Hepatic stellate cell (primary cell): ENCODE measurements at places on chromosomes 2 and 18.
A peak's percentile ranks its signal among the peaks of the same experiment; 100 is the strongest.

DNA sequence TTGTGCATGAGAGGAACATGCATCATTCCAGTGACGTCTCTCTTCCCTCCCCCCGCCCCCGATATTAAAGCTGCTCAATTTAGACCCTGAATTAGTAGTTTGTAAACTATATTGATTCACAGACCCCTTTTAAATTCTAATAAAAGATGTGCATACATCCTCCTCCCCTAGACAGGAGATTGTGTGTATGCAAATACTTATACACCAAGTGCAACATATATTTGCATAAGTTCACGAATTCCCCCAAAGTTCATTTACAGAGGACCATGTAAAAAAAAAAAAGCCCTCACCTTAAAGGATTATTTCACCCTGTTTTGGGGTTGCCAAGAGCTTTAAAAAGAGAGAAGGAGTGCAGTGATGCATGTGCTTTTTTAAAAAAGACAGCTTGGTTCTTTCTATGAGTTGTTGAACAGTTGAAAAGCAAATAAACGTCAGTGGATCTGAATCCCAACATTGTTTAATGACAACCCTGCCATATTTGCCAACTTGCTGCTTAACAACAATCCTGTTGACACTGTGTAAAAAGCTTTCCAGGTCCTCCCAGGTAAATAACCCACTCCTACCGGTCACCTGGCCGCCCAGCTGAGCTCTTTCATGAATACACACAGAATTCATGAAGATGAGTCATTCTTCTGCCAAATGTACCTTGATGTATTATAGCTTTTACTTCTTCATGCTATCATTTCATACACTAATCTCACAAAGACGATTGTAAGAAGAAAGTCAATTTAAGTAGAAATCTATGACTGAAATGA is 211.5 kb downstream of the IKZF2 start:
- DNase-seq = no peak

- no peak for DNase-seq
Measured at GRCh38 chr18:8501044-8501443, 108.2 kb upstream of the RAB12 start.

DNA sequence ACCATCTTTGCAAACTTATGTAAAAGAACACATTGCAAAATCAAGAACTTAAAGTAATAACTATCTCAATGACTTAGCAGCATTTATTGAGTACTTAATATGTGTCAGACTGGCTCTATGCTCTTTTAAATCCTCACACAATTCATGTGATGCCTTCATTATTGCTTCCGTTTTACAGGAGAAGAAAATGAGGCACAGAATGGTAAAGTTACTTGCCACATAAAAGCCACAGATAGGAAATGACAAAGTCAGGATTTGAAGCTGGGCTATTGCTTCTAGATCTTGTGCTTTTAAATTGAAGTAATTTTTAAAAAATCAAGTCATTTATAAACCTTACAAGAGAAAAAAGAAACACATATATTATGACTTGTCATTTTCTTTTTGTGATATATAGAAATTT is 174.2 kb downstream of the WDR7 start:
- DNase-seq = no peak

DNA sequence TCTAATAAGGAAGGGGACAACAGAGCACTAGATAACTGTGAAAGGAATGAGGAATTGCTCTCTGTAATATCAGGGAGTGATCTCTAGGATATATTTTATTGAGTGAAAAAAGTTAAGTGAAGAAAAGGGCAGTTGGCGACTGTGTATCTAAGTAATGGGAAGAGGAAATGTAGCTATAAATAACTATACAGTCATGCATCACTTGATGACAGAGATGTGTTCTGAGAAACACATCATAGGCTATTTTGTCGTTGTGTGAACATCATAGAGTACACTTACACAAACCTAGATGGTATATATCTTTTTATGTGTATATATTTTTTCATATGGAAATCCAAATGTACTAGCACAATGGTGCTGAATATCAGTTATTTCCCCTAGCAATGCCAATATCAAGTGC is 329.3 kb downstream of the TXNL1 start:
- no peak for DNase-seq

DNA sequence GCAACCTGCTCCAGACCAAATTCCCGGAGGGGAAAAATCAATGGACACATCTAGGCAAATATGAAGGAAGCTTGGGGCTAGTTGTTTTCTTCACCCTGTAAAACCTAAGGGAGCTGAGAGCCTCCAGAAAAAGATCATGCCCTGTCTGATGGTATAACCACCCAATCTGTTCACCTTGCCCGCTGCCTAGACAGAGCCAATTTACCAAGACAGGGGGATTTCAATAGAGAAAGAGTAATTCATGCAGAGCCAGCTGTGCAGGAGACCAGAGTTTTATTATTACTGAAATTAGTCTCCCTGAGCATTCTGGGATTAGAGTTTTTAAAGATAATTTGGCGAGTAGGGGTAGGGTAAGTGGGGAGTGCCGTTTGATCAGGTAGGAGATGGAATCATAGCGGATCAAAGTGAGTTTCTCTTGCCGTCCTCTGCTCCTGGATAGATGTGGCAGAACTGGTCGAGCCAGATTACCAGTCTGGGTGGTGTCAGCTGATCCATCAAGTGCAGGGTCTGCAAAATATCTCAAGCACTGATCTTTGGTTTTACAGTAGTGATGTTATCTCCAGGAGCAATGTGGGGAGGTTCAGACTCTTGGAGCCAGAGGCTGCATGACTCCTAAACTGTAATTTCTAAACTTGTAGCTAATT is 35.1 kb upstream of the B4GALT6 start:
- no peak for DNase-seq

DNA sequence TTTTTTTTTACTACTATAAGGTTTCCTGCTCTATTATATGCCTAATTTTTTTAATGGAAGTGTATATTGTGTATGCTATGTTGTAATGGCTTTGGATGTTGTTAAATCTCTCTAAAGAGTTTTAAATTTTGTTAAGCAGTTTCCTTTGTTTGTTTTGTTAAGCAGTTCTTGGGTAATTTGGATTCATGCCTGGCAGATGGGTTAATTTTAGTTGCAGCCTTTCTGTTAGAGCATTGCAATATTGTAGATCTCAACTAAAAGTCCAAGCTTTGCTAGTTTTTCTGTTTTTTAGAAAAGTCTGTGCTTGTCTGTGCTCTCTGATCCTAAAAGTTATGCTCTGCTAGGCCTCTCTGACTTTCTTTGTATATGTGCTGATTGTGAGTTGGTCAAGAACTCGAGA is 1229.0 kb upstream of the NRXN1 start:
- peak; percentile 4 for DNase-seq

- DNase-seq = no peak
Measured at GRCh38 chr2:10810202-10811161, 2.1 kb downstream of the PDIA6 start.

DNA sequence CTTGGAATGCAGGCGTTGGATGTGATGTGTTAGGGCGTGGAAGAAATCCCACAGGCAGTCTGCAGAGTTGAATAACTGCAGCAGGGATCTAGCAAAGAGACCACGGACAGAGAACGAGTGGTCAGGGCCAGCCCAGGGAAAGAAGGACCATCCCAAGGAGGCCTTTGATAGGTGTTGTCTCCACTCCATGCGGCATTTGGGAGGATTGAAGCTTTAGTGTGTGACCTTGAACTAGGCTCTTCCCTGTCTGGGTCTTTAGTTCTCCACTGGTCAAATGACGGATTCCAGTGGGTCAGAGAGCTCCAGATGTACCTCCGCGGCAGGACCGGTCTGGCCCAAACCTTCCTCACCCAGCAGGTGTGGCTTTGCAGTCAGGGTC is 18.4 kb downstream of the GREB1 start:
- no peak for DNase-seq

DNA sequence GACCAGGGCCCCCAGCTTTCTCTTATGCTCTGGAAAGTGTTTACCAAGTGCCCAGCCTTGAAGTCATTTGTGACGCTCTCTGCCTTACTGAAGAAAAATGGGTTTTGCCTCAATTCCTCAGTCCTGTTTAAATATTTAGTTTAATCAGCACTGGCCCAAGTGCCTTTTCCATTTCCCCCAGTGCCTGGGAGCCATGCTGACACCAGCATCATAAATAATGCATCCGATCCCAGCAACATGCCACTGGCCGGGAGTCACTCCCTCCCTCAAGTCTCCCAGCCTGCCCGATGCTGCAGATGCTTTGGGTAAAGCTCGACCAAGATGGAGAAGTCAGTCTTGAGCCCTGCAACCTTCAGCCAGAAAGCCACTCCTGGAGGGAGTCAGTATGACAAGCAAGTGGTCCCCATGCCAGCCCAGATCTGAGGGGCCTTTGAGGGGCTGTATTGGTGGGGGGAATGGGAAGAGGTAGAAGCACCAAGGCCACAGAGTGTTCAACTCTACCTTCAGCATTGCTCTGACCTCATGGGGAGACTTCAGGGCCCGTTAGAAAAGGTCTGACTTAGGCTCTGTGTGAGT is 12.0 kb upstream of the MTA3 start:
- no peak for DNase-seq

DNA sequence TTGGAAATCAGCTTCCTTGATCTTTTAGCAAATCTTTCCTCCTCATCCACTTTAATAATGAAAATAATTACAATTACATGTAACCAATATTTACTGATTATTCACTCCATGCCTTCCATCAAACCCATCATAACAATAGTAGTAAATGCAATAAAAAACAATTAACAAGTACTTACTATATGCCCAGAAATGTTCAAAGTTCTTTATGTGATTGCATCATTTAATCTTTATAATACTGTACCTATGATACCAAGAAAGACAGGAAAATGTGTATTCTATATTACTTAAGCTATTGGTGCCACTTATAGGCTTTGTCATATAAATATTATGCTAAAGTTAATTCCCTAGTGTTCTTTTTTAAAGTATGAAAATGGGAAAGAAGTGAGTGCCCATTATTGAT is 210.2 kb upstream of the PKDCC start:
- no peak for DNase-seq

- DNase-seq = no peak
Measured at GRCh38 chr2:30456106-30456505, 9.1 kb downstream of the LCLAT1 start.

GRCh38 chr2:86622519-86623042 is 1.1 kb downstream of the RNF103 start:
- DNase-seq = peak; percentile 23

DNA sequence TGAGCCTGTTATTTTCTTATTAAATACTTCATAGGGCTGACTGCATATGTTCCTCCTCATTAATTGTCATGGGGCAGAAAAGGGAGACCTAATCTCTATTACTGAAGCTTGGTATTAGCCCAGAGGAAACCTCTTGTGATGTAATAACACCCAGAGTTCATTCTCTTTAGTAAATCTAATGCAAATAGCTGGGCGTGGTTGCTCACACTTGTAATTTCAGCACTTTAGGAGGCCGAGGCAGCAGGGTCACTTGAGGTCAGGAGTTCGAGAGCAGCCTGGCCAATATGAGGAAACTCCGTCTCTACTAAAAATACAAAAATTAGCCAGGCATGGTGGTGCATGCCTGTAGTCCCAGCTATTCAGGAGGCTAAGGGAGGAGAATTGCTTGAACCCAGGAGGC is 14.7 kb downstream of the DAW1 start:
- no peak for DNase-seq

DNA sequence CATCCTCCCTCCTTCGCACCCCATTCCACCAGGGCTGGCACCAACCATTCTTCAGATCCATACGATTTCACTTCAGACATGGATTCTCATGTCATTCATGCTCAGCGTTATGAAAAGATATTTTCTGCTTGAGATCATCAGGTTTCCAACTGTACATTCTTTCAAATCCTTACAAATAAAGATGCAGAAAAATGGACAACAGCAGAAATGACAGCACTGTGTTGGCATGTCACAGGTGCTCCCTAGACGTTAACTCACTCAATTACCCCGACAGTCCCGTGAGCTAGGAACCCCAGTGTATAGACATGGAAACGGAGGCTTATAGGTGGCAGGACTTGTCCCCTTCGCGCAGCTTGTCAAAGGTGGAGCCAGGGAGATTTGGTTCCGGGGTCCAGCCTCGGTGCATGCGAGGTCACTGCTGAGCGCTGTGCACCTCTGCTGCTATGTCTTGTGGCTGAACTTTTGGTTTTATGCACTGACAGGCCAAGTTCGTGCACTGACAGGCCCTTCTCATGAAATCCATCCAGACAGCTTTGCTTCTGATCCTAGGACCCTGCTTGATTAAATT is 17.7 kb downstream of the FHL2 start:
- DNase-seq = no peak

DNA sequence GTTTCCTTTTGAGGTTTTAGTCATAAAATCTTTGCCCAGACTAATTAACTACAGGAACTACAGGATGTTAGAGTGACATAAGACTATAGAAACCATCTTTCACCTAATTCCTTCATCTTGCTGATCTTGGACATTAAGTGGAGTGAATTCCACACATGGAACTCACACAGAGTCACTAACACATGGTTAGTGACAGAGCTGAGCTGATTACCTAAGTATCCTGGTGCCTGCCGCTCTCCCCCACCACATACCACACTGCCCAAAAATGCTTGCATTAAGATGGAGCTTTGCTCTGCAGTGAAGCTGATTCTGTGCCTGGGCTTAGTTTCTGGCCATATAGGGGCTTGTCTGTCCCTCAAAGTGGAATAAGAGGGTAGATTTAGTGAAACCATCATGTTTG is 332.9 kb upstream of the NT5C1B start:
- DNase-seq = no peak

GRCh38 chr18:10522574-10522973 is 3.3 kb upstream of the NAPG start:
- DNase-seq = no peak

GRCh38 chr18:60110836-60111235 is 211.0 kb downstream of the PMAIP1 start:
- no peak for DNase-seq

GRCh38 chr18:51614967-51615571 is 417.6 kb upstream of the MEX3C start:
- DNase-seq = no peak

DNA sequence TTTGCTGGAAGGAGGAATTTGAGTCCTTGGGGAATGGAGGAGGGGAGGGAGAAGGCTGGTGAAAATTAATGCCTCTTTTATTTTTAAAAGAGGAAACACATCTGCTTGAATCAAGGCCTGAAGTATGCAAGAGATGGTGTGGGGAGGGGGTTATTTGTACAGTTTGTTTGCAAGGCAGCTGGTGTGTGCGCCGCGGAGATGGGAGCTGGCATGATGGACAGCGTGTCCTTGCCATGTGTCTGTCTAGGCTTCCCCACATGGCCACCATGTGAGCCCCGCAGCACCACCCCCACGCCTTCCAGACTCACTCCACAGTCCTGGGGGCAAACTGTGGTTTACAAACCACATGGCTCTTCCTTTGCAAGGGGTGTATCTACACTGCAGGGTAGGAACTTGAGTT is 154.8 kb upstream of the APCDD1 start:
- DNase-seq = no peak

DNA sequence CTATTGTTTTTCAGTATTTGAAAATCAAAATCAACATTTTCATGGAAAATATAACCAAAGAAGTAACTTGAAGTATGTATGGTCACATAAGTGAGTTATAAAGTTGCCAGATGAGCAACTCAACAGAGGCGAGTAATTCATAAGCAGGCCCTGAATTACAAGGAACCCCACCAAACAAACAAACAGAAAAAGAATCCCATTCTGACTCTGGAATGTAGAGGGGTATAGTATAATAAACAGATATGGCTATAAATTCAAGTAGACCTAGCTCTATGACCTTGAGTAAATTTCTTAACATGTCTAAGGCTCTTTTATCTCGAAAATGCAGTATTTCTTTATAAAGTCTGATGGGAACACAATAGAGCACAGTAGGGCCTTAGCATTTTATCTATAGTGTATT is 4.7 kb upstream of the CDH2 start:
- DNase-seq = no peak

- no peak for DNase-seq
Measured at GRCh38 chr18:64019922-64020756, 50.3 kb downstream of the SERPINB8 start.

GRCh38 chr2:56754627-56755026 is 570.8 kb downstream of the CCDC85A start:
- no peak for DNase-seq

- DNase-seq = no peak
Measured at GRCh38 chr2:121038431-121038830, 246.6 kb downstream of the TFCP2L1 start.
